ENCODE measurements at places on chromosomes 5 and 9. TPM values are rescaled to one million over a fixed set of nuclear protein-coding genes. Genes with fewer than 3 reads are reported as not detected.

PCDHGB6 gene
- 3.3 TPM for polyA plus RNA-seq

PKD2L2 gene
- not detected for polyA plus RNA-seq

GFRA3 gene
- not detected for polyA plus RNA-seq

FBXO10 gene
- 10.7 TPM for polyA plus RNA-seq

HSPB3 gene
- polyA plus RNA-seq = 0.67 TPM

DNA sequence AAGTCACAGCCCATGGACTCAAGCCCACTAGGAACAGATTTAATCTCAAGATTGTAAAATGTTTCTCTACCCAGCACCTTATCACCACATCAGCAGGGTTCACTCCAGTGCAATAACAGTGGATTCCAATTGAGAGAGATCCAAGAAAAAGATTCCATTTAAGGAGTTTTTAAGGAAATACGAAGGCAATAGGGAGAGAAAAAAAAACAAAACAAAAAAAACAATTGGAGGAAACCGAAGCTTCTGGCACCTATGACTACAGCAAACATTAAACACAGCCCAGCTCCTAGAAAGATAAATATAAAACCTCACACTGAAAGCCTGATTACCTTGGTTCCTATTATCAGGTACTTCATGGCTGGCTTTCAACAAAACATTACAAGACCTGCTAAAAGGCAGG lies 192.7 kb downstream of the DAB2IP start:
- DNase-seq = no peak

DNA sequence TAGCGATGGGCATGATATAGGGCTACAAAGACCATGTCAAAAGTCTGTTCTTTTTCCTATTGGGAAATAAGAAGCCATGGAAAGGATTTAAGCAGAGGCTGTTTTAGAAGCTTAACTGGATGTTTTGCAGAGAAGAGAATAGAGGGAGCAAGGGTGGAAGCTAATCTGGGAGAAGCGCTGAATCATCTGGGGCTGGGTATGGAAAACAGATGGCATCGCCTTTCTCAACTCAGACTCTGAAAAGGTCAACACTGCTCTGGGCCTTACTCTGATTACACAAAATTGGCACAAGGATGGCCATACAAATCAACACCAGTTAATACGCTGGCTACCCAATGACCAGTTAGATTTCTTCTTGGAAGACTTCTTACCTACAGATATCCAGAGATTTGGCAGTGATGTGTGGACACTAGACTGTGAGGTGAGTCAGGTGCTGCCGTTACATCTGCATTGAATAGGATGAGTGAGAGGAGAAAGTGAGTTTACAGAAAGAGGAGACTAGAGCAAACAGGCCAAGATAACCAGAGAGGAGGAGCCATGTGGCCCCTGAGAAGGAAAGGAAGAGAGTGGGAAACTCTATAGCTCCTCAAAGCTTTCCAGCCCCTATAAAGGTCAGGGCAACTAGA lies 6.2 kb upstream of the TCERG1 start:
- no peak for DNase-seq

DNA sequence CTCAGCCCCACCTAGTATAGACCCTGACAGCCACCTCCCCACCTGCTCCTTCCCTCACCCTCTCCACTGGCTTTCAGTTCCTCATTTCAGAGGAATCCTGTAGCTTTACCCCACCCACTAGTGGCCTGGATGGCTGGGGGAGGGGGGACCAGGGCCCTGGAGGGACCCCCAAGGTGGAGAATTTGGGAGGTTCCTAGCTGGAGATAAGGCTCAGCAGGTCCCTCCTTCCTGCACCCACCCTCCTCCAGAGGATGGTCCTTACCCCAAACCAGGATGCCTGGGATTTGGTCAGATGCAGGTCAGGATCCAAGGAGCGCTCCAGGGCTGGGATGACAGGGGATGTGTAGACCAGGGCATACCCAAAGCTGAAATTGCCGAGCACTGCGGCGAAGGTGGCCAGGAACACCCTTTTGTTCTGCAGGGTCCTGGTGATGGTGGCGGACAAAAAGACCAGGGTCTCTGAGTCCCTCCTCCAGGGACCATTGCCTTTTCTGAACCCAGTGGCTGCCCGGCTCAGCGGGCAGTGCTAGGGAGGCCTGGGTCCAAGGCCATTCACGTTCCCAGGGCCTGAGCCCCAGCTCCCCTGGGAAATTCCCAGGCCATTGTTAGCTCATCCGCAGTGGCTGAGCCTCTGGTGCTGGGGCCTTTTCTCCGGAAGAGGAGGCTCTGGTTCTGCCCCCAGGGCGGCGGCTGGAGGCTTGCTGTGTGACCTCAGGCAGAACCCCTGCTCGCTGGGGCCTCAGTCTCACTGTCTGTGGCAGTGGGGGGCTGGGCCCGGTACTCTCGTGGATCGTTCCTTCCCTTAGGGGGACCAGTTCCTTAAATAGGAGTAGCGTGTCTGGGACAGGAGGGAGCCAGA lies 678 bp downstream of the SLC2A6 start:
- DNase-seq = no peak

DNA sequence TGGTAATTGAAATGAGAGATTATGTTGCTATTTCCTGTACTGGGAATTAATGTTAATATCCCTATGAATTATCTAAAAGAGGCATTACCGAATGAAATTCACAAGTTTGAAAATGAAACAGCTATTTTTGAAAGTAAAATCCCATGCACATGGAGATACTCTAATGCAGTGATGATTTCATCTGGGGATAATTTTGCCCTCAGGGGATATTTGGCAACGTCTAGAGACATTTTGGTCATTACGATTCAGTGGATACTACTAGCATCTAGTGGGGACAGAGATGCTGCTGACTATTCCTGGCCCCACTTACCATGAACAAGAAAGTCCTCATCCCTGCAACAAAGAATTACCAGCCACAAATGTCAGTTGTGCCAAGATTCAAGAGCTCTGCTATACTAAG lies 500.9 kb downstream of the EFNA5 start:
- no peak for DNase-seq

DNA sequence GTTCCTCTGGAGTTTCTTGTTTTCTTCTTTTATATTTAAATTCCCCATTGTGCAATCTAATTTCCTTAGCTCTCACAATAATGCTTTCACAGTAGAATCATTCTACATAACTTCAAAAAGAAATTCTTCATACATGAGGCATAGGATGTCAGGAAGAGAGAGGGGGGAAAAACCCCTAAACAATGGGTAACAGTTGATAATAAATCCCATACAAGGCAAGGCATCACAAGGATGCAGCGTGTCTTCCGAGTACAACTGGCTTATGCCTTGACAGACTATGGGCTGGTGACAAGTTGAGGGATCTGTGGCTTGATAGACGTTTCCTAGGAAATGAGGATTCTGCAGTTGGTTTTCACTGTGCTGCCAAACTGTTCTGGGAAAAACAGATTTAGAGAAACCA lies 247.4 kb downstream of the ARL15 start:
- DNase-seq = peak; percentile 44

DNA sequence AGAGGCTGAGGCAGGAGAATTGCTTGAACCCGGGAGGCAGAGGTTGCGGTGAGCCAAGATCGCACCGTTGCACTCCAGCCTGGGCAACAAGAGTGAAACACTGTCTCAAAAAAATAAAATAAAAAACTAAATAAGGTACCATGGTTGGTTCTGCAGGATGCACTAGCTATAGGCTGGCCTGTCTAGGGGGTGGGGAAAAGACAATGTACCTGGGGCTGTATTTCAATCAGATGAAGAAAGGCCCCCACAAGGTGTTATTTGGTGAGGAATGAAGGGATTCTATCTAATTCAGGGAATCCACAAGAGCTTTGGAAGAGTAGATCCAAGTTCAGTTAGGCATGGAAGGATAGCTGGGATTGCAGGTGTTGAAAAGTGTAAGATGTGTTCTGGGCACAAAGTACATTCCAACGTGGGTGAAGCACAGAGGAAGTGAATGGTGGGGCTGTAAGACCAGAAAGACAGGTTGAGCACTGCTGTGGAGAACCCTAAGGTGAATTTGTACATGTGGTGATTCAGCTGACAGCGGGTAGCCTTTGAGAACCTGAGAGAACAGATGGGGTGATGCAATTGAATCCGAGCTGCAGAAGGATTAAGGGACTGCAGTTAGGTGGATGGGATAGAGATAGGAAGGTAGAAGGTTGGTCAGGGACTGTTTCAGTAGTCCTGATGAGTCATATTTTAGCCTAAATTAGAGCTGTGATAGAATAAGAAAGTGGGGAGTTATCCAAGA lies 71.8 kb downstream of the CAST start:
- DNase-seq = no peak

GRCh38 chr9:82106536-82106935 lies 118.0 kb downstream of the SPATA31D1 start:
- no peak for DNase-seq

All from AG04450 (cell line).